ENCODE measurements at places on chromosomes 12 and 14.
A peak's percentile ranks its signal among the peaks of the same experiment; 100 is the strongest.

DNA sequence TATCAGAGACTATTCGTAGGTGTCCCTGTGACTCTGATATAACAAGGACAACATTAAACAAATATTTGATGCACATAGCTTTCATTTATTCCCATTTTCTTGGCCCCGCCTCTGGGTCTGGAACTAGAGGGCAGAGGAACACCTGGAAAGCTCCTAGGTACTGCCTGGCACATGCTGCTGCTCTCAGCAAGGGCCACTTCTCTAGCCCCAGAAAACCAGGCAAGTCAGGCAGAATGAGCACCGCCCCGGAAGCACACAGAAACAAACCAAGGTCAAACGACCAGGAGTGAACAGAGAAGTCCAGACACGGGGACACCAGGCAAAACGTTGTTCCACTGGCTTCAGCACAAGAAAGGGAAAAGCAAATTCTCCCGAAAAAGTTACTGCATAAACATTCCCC lies 76.1 kb downstream of the TTC7B start:
- DNase-seq: no peak

GRCh38 chr14:78340250-78340649 lies 170.1 kb downstream of the NRXN3 start:
- no peak for DNase-seq

DNA sequence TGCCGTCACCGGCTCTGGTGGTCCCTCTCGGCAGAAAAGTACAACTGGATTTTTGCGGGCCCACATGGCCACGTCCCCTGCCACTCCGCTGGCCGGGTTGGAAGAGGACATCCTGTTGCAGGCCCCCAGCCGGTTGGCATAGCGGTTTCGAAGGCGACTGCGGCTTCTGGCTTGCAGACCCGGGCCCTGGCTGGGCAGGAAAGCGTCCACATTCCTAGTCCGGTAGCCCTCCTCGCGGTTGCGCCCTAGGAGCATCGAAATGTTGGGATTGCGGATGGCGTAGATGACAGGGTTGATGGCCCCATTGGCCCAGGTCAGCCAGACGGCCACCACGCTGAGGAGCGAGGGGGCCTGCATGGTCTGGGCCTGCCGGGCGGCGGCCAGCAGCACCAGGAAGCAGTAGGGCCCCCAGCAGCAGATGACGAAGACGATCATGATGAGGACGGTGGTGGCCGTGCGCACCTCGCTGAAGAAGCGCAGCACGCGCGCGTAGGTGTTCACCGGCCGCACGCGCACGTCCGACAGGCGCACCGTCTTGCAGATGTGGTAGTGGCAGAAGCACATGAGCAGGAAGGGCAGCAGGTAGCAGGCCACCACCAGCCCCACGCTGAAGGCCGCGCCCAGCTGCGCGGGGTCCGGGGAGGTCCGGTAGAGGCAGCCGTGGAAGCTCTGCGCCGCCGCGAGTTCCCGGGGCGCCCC lies 1.2 kb downstream of the GPR135 start:
- no peak for DNase-seq

- DNase-seq: no peak
These were observed 130.8 kb upstream of the PTPRQ start for GRCh38 chr12:80313209-80313608.

- no peak for DNase-seq
These were observed 176.7 kb upstream of the DYRK2 start for GRCh38 chr12:67471810-67472209.

GRCh38 chr14:62684376-62684775 lies 360.9 kb downstream of the KCNH5 start:
- DNase-seq: no peak

DNA sequence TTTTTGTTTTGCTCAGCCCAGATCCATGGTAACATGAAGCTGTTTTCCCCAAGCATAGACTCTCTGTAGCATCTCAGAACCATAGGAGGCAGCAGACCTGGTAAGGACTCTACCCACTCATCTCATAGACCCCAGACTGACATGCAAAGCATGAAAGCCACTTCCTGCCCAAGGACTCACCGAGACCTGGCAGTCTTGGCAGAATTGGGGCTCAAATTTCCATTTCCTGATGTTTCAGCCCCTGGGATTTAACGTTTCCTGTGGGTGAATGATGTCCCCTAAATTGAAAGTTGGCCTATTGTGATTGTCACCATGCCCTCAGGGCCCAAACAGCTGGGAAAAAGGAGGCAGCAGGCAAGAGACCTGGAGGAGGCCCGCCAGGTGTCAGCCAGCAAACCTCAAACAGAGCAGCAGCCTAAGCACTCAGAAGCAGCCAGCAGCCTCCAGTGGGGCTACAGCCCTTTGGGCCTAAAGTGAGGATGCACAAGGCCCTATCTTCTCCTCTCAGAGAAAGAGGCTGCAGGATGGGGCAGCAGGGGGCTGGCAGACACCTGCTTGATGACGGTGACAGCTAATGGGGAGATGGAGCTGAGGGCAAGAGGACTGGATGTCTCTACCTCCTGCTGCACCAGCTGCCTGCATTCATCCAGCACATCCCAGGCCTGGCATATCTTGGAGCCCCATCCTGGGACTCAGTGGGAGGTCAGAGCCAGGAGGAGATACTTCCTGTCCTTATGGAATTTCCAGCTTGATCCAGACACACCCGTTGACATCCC lies 8.5 kb downstream of the KRT85 start:
- no peak for DNase-seq

GRCh38 chr14:24084440-24084839 lies 9.7 kb upstream of the PCK2 start:
- DNase-seq: no peak

- no peak for DNase-seq
These were observed 13.0 kb upstream of the FMNL3 start for GRCh38 chr12:49720214-49720613.

- no peak for DNase-seq
These were observed 74.1 kb downstream of the KIF26A start for GRCh38 chr14:104212206-104213095.

GRCh38 chr14:89469210-89470198 lies 52.5 kb upstream of the FOXN3 start:
- no peak for DNase-seq

DNA sequence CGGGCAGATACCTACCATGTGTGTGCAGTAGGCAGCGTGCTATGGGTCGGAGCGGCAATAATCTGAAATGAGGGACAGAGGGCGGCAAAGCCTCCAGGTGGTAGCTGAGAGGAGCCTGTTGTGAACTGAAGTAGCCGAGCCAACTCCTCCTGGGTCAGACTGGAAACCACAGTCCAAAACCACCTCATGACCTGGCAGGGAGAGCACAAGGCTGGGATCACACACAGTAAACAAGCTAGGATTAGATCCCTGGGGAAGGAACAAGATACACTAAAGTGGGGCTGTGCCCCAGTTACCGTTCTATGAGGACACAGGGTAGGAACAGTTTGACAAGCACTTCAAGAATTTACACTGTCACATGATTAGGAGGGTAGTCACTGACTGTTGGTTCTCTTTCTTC lies 49.0 kb downstream of the AREL1 start:
- no peak for DNase-seq

- no peak for DNase-seq
These were observed 64.3 kb downstream of the DCAF5 start for GRCh38 chr14:69088586-69088985.

GRCh38 chr12:31035226-31035625 lies 38.4 kb upstream of the DDX11 start:
- DNase-seq: no peak

DNA sequence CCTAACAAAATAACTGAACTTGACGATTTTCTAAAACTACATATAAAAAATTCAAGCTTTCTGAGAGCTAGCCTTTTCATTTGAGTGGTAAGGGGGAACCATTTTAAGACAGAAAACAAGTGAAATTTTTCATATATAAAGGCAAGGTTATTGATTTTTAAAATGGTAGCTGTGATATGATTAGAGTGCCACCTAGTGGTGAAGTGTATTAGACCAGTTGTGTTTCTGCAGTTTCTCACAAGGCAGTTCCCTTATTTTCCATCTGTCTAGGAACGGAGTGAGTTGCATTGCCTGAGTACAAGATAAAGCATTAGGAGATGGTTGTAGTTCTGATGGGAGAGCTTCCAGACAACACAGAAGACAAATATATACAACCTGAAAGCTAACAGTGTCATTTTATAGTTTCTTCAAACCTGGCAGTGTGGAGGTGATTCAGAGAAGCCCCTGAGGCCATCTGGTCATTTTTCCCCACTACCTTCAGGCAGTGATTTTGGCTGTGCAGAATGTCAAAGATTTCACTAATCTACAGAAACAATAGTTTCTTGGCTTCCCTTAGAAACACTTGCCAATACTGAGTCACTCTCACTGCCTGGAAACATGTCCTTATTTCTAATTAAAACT lies 180.8 kb downstream of the C12orf50 start:
- peak; percentile 1 for DNase-seq

DNA sequence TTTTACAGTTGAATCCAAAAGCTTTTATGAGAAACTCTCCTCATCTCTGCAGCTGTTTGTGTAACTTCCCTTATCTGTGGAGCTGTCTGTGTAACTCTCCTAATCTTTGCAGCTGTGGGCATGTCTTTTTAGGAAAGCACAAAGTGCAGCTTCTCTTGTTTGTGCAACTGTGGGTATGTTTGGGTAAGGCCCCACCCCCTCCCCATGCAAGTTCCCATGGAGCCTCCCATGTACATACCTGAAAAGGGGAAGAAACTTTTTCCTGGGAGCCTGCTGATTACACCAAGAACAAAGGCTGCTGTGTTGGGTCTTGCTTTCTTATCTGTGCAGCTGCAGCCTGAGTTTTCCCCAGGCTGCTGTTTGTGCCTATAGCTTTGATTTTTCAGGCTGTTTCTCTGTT lies 42.7 kb upstream of the CDKN3 start:
- DNase-seq: peak; percentile 81

GRCh38 chr12:3071107-3071506 lies 6.1 kb upstream of the TSPAN9 start:
- DNase-seq: no peak

GRCh38 chr12:26369588-26369987 lies 174.2 kb downstream of the SSPN start:
- no peak for DNase-seq

DNA sequence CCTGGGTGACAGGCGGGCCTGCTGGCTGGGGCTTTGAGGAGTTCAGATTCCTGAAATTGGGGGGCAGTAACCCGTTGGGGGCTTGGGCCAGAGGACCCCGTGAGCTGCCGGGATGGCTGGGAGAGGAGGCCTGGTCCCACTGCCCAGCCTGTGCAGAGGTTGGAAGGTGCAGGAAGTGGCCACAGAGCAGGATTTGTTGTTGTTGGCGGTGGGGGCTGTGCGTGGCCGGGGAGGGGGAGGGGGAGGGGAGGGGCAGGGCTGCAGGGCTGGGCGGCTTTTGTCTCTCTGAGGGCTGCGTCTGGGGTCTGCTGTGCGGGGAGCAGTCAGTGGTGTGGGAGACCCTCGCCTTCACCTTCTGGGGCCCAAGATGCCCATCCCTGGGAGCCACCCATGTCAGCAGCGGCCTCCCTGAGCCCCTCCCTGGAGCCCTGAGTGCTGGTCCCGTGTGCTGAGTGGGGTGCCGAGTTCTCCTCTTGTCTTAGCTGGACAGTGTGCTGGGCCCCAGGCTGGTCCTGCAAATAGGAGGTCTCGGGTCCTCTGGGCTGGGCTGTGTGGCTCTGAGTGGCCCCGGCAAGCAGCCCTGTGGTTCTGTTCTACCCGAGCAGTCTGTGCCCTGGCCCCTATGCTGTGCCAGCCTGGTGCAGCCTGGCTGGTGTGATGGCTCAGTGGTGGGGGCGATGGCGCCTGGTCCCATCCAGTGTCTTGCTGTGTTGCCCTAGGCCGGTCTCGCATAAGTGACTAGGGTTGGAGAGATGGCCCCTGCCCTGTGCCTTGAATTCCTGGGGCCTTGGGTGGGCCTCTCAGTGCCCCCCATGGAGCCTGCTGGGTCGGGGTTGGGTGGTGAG lies 10.3 kb downstream of the KIF26A start:
- no peak for DNase-seq

DNA sequence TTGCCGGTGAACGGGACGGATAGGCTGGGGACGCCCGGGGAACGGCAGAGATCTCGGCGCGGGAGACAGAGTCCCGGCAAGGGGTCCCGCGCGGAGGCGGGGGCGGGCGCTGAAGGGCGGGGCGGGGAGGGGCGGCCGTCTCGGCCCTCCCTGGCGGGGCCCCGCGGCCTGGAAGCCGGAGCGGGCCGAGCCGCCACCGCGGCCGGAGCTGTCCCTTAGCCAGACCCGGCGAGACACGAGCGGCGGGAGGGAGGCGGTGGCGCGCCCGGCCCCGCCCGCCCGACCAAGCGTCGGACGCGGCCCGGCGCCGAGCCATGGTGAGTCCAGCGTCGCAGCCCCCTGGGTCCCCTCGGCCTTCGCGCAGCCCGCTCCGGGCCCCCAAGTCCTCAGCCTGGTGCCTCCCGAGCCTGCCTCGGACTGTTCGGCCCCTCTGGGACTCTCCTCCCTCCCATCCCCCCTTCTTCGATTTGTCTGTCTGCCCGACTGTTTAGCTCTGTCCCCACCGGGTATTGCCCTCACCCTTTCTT lies at the start of gene ARHGEF40:
ARHGEF40 (plus strand) TSS at position 222 of the 527 bp plus-strand sequence; CDS start at position 315, 93 bp downstream.
- no peak for DNase-seq

DNA sequence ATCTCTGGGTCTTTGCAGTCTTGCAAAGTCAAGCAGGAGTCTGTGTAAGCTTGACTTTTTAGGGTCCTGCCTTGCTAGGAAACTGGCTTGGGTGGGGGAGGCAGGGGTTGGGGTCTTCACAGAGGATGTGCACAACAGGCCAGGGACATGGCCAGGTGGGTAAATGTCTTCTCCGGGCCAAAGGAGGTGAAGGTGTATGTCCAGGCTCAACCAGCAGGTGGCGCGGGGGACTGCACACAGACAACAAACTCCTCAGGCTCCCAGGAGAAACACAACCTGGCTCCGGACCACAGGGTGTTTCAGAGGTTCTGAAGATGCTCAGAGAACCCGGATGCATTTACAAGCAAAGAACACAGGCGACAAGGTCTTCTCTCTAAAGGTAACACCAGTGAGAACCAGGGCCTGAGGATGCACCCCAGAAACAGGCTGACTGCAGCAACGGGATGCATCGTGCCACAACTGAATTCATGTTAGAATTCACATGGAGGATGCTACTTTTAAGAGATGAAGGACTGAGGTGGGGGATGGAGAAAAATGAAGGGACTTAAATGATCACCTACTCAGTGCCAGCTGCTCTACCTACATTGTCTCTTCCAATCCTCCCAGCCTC lies 56.0 kb downstream of the PLEKHG3 start:
- no peak for DNase-seq

Data from GF-D8 (cell line).